ENCODE measurements at places on chromosomes 2 and 18.

DNA sequence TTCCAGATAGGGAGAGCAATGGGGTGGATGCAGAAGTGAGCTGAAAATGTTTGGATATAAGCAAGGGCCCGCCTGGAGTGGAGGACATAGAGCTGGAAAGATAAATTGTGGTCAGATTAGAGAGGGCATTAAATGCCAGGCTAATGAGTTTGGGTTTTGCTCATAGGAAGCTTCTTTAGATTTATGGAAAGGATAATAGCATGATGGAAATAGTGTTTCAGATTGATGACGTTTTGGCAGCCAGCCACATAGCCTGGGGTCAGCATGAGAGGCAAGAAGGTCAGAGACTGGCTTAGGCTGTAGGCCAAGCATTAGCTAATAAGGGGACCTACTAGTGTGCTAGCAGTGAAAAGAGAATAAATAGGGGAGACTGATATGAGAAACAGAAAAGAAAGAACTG is 321.6 kb downstream of the STK39 start:
- no peak for DNase-seq

- DNase-seq = no peak
These were observed 50.1 kb downstream of the KIAA2012 start for GRCh38 chr2:202122980-202123720.

DNA sequence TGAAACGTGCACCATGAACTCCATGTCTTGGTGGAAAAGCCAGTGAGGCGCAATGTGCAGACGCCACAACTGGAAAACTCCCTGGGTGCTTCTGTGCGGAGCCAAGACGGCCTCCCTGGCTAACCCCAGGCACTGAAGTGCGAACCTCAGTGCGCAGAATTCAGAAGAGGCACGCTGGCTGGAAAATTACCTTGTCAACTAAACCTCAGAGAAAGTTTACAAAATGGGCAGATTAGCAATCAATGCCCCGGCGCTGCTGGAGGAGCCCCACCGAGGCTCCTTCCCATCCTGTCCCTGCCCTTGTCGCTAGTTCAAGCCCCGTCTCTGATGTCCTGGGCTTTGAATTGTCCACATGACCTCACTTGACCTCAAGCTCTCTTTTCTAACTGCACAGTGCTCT is 22.2 kb downstream of the SNORC start:
- no peak for DNase-seq

GRCh38 chr2:121529439-121530211 is 1.1 kb upstream of the RNU4ATAC start:
- no peak for DNase-seq

- no peak for DNase-seq
These were observed 170.9 kb downstream of the ZNF521 start for GRCh38 chr18:25180973-25181548.

DNA sequence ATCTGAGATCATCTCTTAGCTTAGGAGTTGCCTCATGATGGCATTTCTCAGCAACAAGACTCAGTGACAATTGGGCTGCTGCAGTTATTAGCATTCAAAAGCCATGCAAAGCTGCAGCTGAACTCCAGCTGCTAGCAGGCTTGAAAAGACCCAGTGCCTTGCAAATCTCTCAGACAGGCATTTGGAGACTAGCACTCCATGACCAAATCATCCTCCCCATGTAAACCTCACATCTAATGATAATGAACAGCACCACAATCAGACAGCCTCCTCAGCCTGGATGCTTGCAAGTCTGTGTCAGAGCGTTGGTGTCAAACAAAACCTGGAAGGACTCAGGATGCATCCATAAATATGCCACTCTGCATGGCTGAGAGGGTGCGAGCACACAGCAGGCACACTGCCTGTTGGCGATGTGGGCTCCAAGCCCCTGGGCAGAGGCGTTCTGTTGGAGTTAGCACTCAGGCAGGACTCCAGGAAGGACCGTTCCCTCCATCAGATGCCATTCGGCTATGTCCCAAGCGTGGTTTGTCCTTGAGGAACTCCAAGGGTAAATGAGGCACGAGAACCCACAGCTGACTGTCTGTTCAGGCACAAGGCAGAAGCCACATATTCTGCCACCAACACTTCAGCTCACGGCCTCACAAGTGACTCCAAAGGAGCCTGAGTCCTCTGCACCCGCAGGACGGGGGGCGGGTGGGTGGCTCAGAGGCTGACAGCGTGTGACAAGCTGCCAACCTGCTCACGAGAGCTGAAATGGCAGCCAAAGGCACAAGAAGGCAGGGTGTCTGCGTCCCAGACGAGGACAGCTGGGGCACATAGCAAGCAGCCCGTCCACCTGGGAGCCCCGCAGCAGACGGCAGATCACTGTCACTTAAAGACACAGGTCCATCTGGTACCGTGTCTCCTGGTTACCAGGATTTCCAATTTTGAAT is 183.8 kb downstream of the MYT1L start:
- no peak for DNase-seq

- DNase-seq = no peak
These were observed 28.7 kb downstream of the XIRP2 start for GRCh38 chr2:166916987-166917386.

DNA sequence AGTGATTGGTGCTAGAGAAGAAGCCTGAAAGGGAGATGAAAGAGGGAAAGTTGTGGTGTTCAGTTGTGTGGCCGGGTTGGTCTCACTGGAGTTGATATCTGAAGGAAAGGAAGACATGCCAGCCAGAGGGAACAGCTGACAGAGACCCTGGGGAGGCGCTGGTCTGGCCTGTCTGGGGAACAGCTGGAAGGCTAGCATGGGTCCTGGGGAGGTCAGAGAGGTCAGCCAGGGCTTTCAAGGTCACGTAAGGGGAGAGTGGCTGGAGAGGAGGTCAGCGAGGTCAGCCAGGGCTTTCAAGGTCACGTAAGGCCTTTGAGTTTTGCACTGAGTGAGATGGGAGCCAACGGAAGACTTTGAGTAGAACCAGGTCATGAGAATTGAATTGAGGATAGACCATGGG is 11.0 kb downstream of the DYSF start:
- DNase-seq = no peak

- DNase-seq = no peak
These were observed 99.5 kb upstream of the EPAS1 start for GRCh38 chr2:46197672-46198071.

DNA sequence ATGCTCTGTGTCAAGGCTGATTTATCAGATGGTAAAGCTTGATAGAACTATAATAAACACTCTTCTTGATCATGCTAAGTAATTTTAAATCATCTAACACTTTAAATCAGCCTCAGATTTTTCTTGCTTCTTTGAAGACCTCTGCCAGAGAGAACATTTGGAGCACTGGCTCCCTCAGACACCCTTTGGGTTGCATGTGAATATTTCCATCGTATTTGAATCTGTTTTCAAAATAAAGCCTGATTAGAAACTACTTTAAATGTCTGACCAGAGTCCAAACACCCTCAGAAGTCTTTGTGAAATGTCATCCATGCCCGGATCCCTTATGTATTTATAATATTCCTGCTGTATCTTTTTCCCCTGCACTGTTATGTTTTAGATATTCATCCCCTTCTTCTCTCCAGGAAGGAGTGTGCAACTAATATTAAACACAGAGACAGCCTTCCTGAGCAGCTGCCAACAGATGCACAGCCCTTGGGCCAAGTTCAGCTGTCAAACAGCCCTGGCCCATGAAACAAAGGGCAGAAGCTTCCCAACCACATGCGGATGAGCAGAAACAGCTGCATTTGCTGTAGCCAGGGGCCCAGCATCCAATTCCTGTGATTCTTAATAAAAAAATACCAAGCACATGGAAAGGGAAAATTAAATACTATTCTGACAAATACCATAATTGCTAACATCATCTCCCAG is 46.5 kb downstream of the DPP10 start:
- DNase-seq = no peak

GRCh38 chr2:46126571-46126970 is 170.6 kb upstream of the EPAS1 start:
- DNase-seq = no peak

GRCh38 chr2:198873503-198874471 is 584.0 kb downstream of the SATB2 start:
- no peak for DNase-seq

GRCh38 chr2:19887510-19887909 is 14.3 kb downstream of the TTC32 start:
- DNase-seq = no peak

DNA sequence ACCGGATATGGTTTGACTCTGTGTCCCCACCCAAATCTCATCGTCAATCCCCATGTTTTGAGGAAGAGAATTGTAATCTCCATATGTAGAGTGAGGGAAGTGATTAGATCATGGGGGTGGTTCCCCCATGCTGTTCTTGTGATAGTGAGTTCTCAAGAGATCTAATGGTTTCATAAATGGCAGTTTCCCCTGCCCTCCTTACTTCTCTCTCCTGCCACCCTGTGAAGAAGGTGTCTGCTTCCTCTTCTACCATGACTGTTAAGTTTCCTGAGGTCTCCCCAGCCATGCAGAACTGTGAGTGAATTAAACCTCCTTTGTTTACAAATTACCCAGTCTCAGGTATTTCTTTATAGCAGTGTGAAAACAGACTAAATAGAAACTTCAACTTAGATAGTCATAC is 69.5 kb downstream of the SESTD1 start:
- no peak for DNase-seq

GRCh38 chr2:53881986-53882385 is 22.2 kb upstream of the GPR75 start:
- DNase-seq = no peak

GRCh38 chr2:66364495-66365333 is 70.2 kb upstream of the MEIS1 start:
- no peak for DNase-seq

DNA sequence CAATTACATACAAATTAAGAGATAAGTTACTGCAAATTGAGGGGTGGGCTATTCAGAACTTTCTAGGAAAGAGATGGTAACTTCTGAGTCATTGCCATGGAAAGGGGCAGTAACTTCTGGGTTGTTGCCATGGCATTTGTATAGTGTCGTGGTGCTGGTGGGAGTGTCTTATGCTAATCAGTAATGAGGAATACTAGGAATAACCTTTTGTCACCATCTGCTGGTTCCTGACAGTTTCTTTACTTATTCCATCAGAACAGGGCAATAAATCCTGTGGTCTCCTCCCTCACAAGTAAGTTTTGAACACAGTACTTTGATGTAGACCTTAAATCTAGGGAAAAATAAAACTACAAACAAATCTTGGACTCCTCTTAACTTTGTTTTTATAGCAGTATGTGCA is 435.4 kb downstream of the BCL11A start:
- no peak for DNase-seq

DNA sequence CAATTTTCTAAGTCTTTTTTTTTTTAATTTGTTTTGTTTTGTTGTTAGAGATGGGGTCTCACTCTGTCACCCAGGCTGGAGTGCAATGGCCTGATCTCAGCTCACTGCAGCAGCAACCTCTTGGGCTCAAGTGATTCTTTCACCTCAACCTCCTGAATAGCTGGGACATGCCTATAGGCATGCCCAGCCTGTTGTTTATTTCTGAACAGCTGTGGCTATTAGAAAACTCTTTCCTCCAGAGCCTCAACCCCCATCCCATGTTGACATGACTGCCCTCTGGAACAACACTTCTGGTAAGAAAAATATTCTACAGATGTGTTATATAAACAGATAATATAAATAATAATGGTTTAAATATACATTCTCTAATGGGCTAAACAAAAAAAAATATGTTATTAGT is 44.4 kb upstream of the TWSG1 start:
- no peak for DNase-seq

DNA sequence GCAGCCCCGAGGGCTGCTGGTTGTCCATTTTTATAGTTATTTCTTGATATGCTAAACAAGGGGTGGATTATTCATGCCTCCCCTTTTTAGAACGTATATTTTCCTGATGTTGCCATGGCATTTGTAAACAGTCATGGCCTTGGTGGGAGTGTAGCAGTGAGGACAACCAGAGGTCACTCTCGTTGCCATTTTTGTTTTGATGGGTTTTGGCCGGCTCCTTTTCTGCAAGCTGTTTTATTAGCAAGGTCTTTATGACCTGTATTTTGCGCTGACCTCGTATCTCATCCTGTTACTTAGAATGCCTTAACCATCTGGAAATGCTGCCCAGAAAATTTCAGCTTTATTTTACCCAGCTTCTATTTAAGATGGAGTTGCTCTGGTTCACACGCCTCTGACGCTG is 825.8 kb upstream of the CDH2 start:
- no peak for DNase-seq

GRCh38 chr2:132477962-132478361 is 61.4 kb downstream of the GPR39 start:
- no peak for DNase-seq

- no peak for DNase-seq
These were observed 252.5 kb downstream of the XIRP2 start for GRCh38 chr2:167140767-167141166.

DNA sequence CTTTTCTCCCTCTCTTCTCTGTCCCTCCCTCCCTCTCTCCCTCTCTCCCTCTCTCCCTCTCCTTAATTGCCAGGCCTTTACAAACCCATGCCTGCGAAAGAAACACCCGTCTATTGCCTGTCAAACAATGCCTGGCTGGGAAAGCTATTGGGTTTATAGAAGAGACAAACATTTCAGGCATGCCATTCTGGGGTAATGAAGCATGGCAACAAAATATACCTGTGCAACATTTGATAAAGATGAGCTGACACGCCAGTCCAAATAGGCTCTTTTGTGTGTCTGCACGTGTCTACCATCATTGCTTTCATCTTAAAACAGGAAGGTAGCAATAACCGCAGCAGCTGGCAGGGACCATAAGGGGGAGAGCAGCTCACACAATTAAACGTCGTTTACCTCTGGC is 282.1 kb downstream of the ZNF516 start:
- no peak for DNase-seq

- DNase-seq = no peak
These were observed 47.9 kb downstream of the SH3RF3 start for GRCh38 chr2:109176928-109177327.

DNA sequence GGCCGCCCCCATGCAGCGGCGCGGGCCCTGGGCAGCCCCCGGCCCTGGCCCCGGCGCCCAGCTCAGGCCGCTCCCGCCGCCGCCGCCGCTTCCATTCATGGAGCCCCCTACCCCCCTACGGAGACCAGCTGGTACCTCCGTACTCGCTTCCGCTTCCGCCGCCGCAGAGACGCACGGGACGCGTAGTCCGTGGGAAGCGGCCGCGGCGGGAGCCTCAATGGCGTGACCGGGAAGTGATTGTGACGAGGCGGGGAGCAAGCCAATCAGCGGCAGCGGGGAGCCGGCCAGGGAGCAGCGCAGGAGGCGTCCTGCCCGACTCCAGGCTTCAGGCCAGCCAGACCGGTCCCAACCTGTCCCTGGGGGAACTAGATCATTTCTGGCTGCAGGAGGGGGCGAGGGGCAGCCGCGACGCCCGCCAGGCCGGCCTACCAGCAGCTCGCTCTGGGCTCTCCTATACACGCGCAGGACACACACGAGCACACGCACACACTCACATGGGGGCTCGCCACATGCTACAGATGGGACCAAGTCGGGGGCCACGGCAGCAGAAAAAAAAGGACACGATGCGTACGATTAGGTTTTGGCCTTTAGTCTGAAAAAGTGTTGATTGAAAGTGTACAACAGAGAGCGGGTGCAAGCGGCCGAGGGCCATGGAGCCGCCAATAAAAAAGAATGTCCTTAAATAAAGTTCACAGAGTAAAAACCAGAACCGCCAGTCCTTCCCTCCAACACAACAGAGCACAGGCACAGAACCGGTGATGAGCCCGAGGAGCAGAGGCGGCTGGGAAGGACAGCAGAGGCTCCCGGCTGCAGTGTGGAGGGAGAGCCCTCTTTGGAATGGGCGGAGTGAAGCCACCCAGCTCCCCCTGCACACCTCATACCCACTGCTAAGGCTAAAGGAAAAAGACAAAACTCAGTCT is at the start of gene ZNF513:
Gene ZNF513 (minus strand): TSS at position 109 of the 920 bp plus-strand sequence. CDS start 208 bp downstream, outside the sequence.
- DNase-seq = peak; percentile 76
